ENCODE measurements at places on chromosomes 11 and 22. TPM values are rescaled to one million over a fixed set of nuclear protein-coding genes. Genes with fewer than 3 reads are reported as not detected.

The OR1S2 gene
- total RNA-seq: not detected

The MED15 gene
- 40.0 TPM for total RNA-seq

The POLR2F gene
- total RNA-seq: 71.4 TPM

The SMC1B gene
- 0.13 TPM for total RNA-seq

The MYBPC3 gene
- total RNA-seq: not detected

The MMP12 gene
- 0.76 TPM for total RNA-seq

The PGA5 gene
- total RNA-seq: not detected

The OSBPL5 gene
- total RNA-seq: 47.6 TPM

The MDK gene
- 2.7 TPM for total RNA-seq

The NPAS4 gene
- total RNA-seq: not detected

DNA sequence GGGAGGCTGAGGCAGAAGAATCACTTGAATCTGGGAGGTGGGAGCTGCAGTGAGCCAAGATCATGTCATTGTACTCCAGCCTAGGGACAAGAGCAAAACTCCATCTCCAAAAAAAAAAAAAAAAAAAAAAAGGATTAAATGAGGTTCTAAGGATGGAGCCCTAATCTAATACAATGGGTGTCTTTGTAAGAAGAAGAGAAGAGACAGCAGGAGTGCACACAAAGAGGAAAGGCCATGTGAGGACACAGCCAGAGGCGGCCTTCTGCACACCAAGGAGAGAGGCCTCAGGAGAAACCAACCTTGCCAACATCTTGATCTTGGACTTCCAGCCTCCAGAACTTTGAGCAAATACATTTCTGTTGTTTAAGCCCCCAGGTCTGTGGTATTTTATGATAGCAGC lies 66.6 kb upstream of the CECR2 start:
- no peaks in the 10 kb centered on the region for H3K4me1 ChIP-seq
- no peak overlapping the region for H3K4me3 ChIP-seq
- no peak for DNase-seq

DNA sequence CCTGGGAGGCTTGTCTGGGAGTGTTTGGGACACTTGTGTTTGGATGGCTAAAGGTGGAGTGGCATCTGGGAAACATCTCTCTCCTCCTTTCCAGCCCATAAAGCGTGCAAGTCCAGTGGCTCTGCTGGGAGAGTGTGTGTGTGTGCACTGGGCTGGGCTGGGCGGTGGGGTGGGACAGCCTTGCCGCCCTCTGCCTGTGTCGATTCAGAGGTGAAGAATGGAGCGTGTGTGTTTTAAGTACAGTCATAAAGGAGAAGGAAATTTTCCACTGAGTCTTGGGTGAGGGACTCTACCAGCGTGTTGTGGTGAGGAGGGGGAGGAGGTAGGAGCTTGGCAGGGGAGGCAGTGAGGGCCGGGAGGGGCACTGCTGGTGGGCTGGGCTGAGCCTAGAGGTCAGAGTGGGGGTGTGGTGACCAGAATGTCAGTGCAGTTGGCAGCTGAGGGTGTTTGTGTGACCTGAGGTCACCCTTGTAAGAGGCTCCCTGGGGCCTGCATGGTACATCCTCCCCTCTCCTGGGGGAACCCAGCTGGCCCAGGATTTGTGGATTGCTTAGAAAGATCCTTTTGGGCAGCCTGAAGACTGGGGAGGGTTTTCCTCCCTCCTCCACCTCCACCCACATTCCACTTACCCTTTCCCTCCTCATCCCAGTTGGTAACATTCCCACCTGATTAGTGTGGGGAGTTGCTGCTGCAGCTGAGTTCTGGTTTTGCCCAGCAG lies 1.7 kb downstream of the TIMP3 start:
- H3K27me3 ChIP-seq: no peaks in the 10 kb centered on the region
- peak overlapping the region; percentile 96 for H3K4me3 ChIP-seq
- DNase-seq: peak; percentile 89
- H3K36me3 ChIP-seq: peaks cover 10% of the 10 kb centered on the region

GRCh38 chr22:42367980-42368378 lies 64.2 kb downstream of the NFAM1 start:
- H3K27me3 ChIP-seq: peaks cover 45% of the 10 kb centered on the region
- no peak overlapping the region for H3K27ac ChIP-seq
- peaks cover 16% of the 10 kb centered on the region for H3K4me1 ChIP-seq
- DNase-seq: peak; percentile 14
- H3K4me3 ChIP-seq: no peak overlapping the region

DNA sequence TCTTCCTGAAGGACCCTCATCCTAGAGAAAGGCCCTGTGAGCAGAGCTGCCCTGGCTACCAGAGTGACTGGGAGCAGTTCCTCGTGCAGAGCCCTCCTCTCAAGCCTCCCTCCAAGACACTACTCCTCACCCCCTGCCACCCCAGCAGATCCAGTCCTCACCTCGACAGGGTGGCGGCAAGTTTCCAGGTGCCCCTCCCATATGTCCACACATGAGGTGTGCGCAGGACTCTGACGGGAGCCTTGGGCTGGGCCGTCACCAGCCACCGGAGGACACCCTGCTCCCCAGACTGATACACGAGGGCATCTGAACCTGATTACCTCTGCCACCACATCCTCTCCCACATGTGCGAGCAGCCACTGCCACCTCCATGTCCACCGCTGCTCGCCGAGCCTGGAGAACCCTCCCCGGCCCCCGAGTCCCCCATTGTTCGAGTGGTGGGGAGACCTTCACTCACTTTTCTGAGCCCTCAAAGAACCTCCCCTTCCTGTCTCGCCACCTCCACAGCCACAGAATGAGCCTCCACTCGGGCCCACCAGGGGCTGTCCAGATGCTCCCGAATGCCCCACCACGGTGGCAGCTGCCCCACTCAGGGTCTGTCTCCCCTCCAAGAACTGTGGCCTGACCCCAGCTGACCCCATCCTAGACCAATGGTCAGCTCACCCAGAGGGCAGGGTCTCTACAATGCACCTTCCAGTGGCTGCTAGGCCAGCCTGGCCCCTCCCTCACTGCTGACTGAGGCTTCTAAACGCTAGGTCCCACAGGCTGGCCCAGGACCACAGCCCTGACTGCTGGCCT lies 62.5 kb downstream of the DGCR2 start:
- no peak for DNase-seq
- H3K27ac ChIP-seq: no peak overlapping the region
- no peaks in the 10 kb centered on the region for H3K36me3 ChIP-seq
- H3K27me3 ChIP-seq: no peaks in the 10 kb centered on the region
- H3K4me1 ChIP-seq: no peaks in the 10 kb centered on the region
- H3K4me3 ChIP-seq: no peak overlapping the region

GRCh38 chr11:68402355-68403031 lies 58.1 kb upstream of the PPP6R3 start:
- no peak overlapping the region for H3K4me3 ChIP-seq
- no peaks in the 10 kb centered on the region for H3K4me1 ChIP-seq
- H3K27me3 ChIP-seq: no peaks in the 10 kb centered on the region
- no peak for DNase-seq
- no peak overlapping the region for H3K27ac ChIP-seq

DNA sequence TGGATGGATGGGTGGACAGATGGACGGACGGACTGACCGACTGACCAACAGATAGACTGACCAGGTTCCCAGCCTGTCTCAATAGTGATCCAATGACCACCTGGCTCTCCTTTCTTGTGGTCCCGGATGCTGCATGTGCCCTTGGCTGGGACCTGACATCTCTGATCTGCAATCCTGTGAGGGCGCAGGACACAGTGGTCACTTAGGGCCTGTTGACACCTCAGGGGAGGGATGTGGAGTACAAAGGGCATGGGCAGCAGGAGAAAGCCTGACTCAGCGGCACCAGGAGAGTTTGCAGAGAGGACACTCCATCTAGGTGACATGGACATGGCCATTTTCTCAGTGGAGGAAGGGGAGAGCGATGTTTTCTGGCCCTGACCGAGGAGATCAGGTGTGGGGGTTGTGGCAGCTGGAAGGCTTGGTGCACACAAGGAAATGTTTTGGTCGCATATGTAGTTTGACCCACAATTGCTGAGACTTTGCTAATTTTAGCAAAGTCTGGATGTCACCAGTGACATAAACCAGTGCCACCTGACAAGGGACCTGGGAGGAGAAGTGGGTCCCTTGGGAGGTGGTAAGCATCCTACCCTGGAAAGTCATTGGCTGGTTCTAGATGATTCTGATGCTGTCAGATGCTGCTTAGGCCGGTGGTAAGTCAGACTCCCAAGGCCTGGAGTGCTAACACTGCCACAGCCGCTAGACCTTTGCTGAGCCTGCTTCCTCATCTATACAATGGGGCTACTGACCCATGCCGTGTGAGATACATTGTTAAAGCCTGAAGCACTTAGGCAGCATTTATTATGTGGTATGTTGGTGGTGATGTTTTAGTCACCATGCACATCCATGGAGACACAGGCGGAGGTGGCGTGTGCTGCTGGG lies 50.7 kb downstream of the CD82 start:
- no peak overlapping the region for H3K27ac ChIP-seq
- no peaks in the 10 kb centered on the region for H3K36me3 ChIP-seq
- H3K4me3 ChIP-seq: no peak overlapping the region
- no peaks in the 10 kb centered on the region for H3K27me3 ChIP-seq

GRCh38 chr22:16586170-16586569 lies 6.4 kb downstream of the CCT8L2 start:
- H3K36me3 ChIP-seq: no peaks in the 10 kb centered on the region
- no peaks in the 10 kb centered on the region for H3K27me3 ChIP-seq
- no peak overlapping the region for H3K4me3 ChIP-seq
- DNase-seq: no peak
- no peaks in the 10 kb centered on the region for H3K4me1 ChIP-seq
- no peak overlapping the region for H3K27ac ChIP-seq

DNA sequence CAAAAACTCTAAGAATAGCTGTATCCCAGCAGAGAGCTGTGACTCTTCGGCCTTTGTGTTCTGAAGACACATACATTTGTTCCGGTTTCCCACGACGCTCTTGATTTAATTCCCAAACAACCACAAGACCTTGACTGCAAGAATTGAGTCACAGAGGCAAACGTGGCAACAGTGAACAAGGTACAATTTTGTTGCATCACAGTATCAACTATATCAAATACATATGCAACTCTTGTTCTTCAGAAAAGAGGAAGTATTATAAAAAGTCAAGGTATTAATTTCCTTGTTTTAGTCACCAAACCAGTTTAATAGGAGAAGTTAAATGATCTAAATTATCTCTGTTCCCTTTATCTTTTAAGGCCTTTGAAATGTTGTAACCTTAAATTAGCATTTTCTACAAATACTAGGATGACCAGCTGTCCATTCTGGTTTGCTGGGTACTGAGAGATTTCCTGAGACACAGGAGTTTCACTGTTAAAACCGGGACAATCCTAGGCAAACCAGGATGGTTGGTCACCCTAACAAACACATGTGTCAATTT lies 11.1 kb downstream of the HPS5 start:
- H3K36me3 ChIP-seq: peaks cover 35% of the 10 kb centered on the region
- H3K27ac ChIP-seq: peak overlapping the region; percentile 78
- H3K4me1 ChIP-seq: peaks cover 22% of the 10 kb centered on the region
- H3K4me3 ChIP-seq: no peak overlapping the region

GRCh38 chr11:12045914-12046635 lies 37.6 kb upstream of the DKK3 start:
- no peaks in the 10 kb centered on the region for H3K27me3 ChIP-seq
- peak; percentile 36 for DNase-seq
- H3K4me3 ChIP-seq: no peak overlapping the region
- H3K4me1 ChIP-seq: peaks cover 43% of the 10 kb centered on the region
- no peak overlapping the region for H3K27ac ChIP-seq

DNA sequence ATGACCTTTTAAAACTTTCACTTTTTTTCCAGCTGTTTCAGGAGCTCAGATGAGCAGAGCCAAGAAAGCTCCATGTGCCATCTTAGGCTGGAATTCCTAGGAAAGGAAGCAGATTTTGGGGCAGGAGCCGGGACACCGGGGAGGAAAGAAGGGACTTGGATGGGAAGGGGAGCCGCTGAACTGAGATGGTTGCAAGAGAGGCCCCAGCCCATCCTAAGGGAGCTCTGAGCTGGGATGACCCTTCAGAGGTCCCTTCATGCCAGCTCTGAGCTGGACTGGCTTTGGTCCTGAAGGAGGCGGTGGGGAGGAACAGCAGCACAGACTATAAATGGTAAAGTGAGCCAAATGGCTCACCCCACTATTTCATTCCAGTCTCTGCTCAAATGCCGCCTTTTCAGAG lies 55.2 kb upstream of the SLC22A12 start:
- H3K4me3 ChIP-seq: no peak overlapping the region
- H3K4me1 ChIP-seq: no peaks in the 10 kb centered on the region
- DNase-seq: no peak
- no peaks in the 10 kb centered on the region for H3K36me3 ChIP-seq

- H3K4me1 ChIP-seq: peaks cover 21% of the 10 kb centered on the region
- H3K36me3 ChIP-seq: no peaks in the 10 kb centered on the region
- no peak overlapping the region for H3K4me3 ChIP-seq
- H3K27ac ChIP-seq: no peak overlapping the region
Measured at GRCh38 chr11:13287036-13287435, 9.4 kb downstream of the BMAL1 start.

GRCh38 chr11:66915046-66915832 lies 42.9 kb downstream of the PC start:
- no peaks in the 10 kb centered on the region for H3K36me3 ChIP-seq
- no peak for DNase-seq
- H3K27me3 ChIP-seq: no peaks in the 10 kb centered on the region
- H3K4me3 ChIP-seq: no peak overlapping the region

GRCh38 chr22:32752816-32753520 lies 48.5 kb upstream of the TIMP3 start:
- no peaks in the 10 kb centered on the region for H3K27me3 ChIP-seq
- no peaks in the 10 kb centered on the region for H3K36me3 ChIP-seq
- DNase-seq: no peak
- no peak overlapping the region for H3K27ac ChIP-seq

All from GM23248 (cell line).